ENCODE measurements at places on chromosomes 7 and 10. TPM values are rescaled to one million over a fixed set of nuclear protein-coding genes. Genes with fewer than 3 reads are reported as not detected.

- peak; percentile 43 for DNase-seq
Observed at GRCh38 chr10:32005050-32005449, 51.2 kb downstream of the KIF5B start.

The CYREN gene
- 54.5 TPM for total RNA-seq

DNA sequence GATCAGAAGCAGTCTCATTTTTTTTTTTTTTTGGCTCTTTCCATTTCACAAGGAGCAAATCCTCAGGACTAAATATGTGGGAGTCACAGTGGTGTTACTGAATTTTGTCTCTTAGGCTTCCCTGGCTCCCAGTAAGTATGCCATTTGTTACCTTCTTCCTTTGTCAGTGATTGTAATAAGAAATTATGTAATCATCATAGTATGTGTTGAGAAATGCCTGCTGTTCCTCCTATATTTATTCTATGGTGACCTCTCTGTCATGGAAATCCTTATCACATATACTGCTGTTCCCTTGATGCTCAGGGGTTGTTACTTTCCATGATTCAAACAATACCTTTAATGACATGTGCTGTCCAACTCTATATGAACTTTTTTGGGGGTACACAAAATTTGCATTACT, 4.8 kb upstream of the OR9A4 start:
- no peak for DNase-seq

DNA sequence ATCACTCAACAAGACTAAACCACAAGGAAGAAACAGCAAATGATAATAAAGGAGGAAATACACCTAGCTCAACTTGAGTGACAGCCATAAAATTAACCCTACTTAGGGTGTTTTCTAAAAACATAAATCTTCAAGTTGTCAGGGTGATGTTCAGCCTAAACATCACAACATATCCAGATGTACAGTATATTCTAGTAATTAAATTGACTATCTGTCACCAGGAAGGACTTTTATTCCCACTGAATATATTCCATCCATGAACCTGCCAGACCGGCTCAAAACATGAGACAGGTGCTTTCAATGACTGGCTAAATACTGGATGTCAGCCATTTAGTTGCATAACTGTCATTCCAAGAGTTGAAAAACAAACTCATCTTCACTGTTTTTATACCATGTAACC, 298.1 kb upstream of the NEBL start:
- no peak for DNase-seq

The GOLGA7B gene
- 1.0 TPM for total RNA-seq

DNA sequence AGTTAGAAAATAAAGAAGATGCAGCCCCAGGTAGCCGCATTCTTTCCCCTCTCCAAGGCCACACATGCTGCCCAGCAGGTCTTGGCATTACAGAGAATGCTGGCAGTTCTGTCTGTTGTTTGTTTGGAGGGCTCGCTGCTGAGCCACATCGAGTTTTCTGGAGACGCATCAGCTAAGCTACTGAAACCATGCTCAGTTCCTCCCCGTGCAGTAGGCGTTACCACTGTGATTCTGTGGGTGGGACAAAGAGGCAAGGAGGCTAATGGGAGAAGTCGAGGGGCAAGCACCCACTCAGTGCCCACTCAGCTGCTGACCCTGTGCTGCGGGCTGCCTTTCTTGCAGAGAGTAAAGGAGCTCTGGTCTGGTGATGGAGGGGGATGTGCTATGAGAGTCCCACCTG, 15.5 kb upstream of the GTPBP4 start:
- DNase-seq: no peak

DNA sequence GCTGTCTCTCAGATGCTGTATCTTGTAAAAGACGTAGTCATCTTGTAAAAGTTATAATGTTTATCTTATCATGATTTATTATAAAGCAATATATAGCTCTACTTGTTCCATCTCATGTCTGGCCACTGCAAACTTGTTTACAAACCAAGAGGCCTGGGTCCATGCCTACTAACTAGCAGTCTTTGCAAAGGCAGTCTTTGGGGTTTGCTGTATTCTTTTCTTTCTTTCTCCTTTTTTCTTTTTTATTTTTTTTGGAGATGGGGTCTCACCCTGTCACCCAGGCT, 272.6 kb downstream of the GATA3 start:
- DNase-seq: no peak
